ENCODE measurements at places on chromosomes 4 and X. TPM values are rescaled to one million over a fixed set of nuclear protein-coding genes. Genes with fewer than 3 reads are reported as not detected.

DNA sequence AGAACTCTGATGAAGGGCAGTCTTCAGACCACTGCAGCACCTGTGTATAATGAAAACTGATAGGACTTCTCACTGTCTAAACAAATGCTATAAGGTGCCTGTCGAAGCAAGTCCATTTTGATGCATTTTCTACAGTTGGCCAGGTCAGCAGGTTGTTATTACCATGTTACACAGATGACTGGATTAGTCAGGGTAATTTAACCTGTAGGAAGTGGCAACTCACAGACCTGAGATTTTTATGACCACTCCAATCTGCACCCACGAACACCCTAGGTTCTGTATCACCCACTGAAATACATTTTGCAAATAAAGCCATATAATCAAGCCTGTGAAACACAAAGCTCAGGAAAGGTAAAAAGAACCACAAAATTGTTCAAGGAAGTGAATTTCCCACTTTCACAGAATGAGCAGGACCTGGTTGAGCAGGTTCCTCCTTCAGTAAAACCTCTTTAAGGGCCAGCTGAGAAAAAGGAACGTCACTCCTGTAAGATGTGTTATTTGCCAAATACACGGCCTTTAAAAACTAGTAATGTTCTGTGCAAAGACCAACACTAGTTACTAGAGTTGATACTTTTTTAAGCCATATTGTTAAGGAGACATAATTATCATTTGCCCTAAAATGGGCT, 12.7 kb downstream of the MAML3 start:
- no peak for DNase-seq
- H3K4me1 ChIP-seq: no peaks in the 10 kb centered on the region
- no peaks in the 10 kb centered on the region for H3K27me3 ChIP-seq
- no peak overlapping the region for H3K4me3 ChIP-seq
- H3K27ac ChIP-seq: no peak overlapping the region
- H3K36me3 ChIP-seq: no peaks in the 10 kb centered on the region

GRCh38 chrX:34299451-34299967, 167.4 kb upstream of the FAM47A start:
- no peaks in the 10 kb centered on the region for H3K27me3 ChIP-seq
- no peak overlapping the region for H3K27ac ChIP-seq
- H3K36me3 ChIP-seq: no peaks in the 10 kb centered on the region
- no peak for DNase-seq

- no peaks in the 10 kb centered on the region for H3K27me3 ChIP-seq
- no peak overlapping the region for H3K27ac ChIP-seq
- H3K4me3 ChIP-seq: no peak overlapping the region
- no peaks in the 10 kb centered on the region for H3K36me3 ChIP-seq
- no peak for DNase-seq
These were observed 51.4 kb upstream of the GABRE start for GRCh38 chrX:152025656-152026440.

GRCh38 chrX:68894142-68894512, 65.3 kb downstream of the EFNB1 start:
- no peak for DNase-seq
- H3K36me3 ChIP-seq: no peaks in the 10 kb centered on the region
- H3K4me1 ChIP-seq: peaks cover 13% of the 10 kb centered on the region
- H3K27me3 ChIP-seq: no peaks in the 10 kb centered on the region
- peak overlapping the region; percentile 83 for H3K27ac ChIP-seq

Gene AMBN
- total RNA-seq: not detected

Gene MAGEA2B
- not detected for total RNA-seq

Gene CHRDL1
- 11.4 TPM for total RNA-seq

Data from esophagus squamous epithelium (tissue), 5 donors.